ENCODE measurements at places on chromosomes 2 and 18.
A peak's percentile ranks its signal among the peaks of the same experiment; 100 is the strongest.

DNA sequence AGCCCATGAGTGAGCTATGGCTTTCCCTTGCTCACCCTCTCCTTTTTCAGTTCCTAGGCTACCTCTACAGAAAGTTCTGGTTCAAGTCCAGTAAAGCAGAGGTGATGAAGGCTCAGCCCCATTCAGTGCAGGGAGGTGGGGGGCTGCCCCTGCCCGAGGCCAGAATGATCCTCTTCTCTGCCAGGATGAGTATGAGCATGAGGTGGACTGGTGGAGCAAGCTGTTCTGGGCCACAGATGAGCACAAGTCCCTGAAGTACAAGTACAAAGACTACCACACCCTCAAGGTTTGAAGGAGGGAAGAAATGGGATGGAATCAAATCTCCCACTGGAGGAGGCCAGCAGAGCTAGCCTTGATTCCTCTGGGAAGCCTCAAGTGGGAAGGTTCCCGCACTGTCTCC, 42.4 kb downstream of the LMAN2L start:
- no peak for DNase-seq

- DNase-seq: no peak
Observed at GRCh38 chr2:50987616-50988313, 44.2 kb downstream of the NRXN1 start.

- no peak for DNase-seq
Observed at GRCh38 chr2:181241797-181242196, 215.4 kb upstream of the ITGA4 start.

- no peak for DNase-seq
Observed at GRCh38 chr2:48070415-48070814, 164.1 kb upstream of the FBXO11 start.

DNA sequence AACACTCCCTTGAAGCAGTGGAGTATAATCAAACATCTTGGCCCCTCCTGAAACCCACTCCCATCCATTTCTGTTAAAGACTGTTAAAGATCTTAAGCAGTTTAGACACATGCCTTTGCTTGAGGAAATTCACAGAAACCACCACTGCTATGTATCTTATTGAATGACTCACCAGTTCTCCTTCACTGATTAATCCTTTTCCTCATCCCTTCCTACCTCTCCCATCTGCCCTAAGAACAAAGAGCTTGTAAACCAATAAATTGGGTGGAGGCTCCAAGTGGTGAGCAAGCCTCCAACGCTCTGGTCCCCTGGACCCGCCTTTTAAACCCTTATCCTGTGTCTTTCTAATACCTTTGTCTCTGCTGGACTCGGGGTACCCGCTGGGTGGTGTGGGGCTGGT, 746.1 kb downstream of the LRP1B start:
- no peak for DNase-seq

DNA sequence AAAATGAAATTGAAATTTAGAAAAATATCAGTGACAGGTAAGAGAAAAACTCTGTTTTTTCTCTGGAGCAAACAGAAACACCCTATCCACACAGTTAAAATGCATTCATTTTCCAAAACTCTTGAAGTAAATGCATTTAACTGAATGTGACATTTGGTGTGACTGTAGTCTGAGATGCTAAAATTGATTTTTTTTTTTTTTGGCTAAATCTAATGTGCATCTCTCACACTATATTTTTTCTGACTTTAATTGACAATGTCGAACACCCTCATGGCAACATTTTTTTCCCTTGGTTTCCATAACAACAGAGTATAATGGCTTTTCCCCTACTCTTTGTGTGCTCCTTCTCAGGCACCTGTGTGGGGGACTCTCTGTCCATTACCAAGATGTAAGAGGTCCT, 366.4 kb downstream of the XIRP2 start:
- no peak for DNase-seq

DNA sequence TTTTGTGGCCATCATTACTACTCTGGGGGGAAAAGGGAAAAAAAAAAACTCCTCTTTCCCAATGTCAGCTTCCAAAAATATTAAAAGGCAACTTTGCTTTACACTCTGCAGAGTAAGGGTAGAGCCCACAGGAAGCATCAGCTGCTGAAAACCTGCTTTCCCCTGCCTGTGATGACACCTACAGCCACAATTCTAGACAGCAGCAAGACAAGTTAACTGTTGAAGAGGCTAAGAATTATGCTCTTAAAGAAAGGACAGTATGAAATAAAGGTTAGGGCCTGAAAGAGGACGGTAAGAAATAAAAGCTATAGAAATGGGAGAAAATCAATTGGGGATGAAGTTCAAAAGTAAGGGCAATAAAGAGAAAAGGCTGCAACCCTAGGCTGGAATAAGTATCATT, 3.0 kb downstream of the PDE11A start:
- no peak for DNase-seq

- DNase-seq: no peak
Observed at GRCh38 chr2:152462779-152463178, 127.8 kb downstream of the FMNL2 start.

DNA sequence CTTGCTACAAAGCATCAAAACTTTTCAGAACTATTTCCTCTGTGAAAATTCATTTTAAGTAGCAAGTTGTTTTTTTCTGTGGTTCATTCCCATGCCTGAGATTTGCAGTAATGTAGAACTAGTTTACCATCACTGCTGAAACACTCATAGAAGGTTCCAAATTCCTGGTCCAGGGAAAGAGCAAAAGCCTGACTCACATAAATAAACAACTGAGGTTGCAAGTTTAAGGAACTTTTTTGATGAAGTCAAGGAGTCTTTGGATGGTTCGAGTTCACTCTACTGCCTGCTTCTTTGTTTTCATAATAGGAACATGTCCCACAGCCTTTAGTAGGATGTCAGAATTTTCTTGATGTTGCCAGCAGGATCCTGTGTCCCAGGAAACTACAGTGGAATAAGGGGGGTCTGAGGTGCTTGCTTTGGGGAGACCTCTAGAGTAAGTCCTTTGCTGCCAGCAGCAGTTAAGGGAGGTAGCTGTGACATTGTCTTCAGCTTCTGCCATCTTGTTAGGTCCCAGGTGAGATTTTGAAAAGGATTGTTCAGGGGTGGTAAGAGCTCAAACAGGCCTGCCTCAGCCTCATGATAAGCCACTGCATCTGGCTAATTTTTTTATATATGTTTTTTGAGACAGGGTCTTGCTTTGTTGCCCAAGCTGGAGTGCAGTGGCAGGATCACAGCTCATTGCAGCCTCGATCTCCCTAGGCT, 43.9 kb downstream of the ACSL3 start:
- no peak for DNase-seq

DNA sequence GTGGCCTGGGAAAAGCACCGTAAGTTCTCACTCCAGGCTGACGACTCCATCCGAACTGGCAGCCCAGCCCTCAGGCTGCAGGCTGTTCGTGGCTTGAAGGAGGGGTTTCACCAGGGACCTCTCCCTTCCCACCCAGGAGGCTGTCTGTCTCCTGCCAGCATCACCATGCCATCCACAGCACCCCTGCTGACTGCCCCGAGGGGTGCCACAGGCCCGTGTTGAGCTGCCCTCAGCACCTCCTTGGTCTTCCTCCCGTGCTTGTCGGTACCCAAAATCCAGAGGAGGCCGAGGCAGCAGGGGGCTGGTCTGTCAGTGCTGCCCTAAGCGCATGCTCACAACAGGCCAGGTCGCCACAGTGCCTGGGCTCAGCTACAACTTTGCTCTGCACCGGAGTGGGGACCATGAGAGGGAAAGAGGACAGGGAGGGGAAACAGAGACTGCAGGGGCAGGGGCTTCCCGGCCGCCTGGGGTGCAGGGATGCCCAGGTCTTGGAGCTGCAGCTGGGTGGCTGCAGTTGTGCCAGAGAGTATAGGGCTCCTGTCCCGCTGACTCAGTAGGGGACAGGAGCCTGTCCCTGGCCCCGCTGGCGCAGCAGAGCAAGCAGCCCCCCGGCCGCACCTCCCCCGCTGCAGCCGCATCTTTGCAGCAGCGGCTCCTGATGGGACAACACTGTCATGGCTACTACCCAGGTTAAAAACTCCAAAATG, 963.7 kb upstream of the CRIM1 start:
- DNase-seq: no peak

DNA sequence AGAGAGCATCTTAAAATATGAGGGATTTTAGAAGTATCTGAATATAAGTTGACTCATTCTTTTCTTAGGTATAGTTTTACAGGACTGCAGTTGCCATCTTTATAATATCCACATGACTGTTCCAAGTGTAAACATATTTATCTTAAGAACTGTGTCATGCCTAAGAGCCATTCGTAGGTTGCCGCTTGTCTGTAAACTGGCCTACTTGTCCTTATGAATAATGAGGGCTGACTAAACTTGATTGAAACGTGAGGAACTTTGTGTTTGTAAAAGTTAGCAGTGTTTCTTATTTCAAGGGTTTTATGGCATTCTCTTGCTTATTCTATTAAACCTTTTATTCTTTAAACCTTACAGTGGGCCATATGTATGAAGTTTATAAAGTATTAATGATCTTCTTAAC, 99.6 kb downstream of the MAP3K20 start:
- DNase-seq: no peak

DNA sequence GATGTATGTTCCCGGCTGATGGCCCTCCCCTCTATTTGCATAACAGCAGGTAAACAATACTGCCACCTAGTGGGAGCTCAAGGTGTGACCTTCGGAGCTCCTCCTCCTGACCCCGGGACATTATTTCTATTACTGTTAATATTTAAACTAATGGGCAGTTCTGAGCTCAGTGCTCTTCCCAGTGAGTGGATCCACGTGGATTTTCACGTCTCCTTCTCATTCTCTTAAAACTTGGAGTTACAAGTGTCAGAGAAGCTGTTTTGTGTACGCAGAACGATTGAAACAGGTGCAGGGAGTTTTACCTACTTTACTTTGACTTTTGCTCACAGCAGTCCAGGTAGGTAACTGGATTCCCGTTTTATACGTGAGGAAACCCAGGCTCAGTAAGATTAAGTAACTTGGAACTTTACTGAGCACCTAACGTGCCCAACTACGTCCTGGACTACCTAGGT, 127.3 kb downstream of the PRKCE start:
- peak; percentile 35 for DNase-seq

DNA sequence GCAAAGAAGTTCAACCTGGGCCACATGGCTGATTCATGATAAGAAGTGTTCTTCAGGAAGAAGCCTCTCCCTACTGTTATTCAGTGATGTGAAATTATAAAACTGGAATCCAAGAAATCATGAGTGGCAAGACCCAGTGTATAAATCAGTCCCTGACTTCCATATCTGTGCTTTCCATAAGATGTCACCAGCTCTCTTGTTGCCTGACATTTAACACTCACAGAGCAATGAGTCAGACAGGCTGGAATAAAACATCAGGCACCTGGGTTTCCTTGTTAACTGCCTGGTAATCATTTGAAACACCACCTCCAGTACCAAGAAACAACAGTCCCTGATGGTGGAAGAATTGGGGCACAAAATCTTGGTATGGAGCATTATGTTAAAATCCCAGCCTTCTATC, 76.1 kb downstream of the SCG2 start:
- DNase-seq: no peak

GRCh38 chr18:28175930-28176697, 816 bp downstream of the CDH2 start:
- DNase-seq: no peak

- DNase-seq: no peak
Observed at GRCh38 chr18:9722691-9723090, 14.6 kb downstream of the RAB31 start.

GRCh38 chr18:10213526-10213925, 240.9 kb upstream of the APCDD1 start:
- no peak for DNase-seq

DNA sequence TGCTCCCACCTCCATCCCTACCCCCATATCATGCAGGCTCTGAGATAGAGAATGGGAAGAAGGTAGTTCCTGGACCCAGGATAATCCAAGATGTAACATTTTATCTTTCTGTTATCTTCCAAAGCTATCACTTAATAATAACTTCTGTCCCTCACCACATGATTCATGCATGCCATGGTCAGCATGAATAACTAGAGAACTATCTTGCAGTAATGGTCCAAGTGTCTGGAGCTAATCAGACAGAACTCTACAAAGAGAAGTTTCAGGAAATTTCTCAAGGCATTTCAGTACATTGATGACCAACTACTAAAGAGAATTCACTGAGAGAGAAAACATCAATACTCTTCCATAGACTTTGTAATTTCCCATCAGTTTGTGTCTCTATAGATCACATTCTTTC, 1469.7 kb upstream of the PIK3C3 start:
- DNase-seq: no peak

GRCh38 chr2:146807568-146808168, 1037.2 kb upstream of the ACVR2A start:
- no peak for DNase-seq

GRCh38 chr2:118815731-118816130, 31.7 kb downstream of the EN1 start:
- no peak for DNase-seq

DNA sequence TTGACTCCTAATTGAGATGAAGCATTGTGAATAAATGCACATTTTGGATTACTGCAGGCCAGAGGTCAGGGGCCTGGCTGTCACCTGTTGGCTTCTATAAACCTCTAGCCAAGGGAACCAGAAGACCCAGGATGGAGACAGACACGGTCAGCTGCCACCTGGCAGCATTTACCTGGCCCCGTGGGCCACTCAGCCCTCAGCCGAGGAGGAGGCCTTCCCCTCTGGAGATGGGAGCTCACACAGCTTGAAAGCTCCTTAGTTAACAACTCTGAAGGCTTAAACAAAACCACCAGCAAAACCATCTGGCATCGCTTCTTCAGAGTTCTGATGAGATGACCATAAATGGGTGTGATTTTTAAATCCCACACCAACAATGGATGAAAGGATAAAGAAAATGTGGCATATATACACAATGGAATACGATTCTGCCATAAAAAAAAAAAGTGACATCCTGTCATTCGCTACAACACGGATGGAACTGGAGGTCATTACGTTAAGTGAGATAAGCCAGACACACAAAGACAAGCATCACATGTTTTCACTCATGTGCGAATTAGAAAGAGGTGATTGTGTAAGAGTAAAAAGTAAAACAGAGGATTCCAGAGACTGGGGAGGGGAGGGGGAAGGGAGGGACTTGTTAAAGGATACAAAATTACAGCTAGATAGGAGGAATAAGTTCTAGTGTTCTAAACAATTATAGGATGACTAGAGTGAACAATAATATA, 218.4 kb downstream of the TMEM163 start:
- no peak for DNase-seq

All from activated T-helper 1 cell treated with Interleukin-2 at 50 U/mL for 16 hours (primary cell).